ENCODE measurements at places on chromosomes 3 and 15.

GRCh38 chr3:51355891-51356578 lies 29.1 kb upstream of the MANF start:
- no peak for DNase-seq

DNA sequence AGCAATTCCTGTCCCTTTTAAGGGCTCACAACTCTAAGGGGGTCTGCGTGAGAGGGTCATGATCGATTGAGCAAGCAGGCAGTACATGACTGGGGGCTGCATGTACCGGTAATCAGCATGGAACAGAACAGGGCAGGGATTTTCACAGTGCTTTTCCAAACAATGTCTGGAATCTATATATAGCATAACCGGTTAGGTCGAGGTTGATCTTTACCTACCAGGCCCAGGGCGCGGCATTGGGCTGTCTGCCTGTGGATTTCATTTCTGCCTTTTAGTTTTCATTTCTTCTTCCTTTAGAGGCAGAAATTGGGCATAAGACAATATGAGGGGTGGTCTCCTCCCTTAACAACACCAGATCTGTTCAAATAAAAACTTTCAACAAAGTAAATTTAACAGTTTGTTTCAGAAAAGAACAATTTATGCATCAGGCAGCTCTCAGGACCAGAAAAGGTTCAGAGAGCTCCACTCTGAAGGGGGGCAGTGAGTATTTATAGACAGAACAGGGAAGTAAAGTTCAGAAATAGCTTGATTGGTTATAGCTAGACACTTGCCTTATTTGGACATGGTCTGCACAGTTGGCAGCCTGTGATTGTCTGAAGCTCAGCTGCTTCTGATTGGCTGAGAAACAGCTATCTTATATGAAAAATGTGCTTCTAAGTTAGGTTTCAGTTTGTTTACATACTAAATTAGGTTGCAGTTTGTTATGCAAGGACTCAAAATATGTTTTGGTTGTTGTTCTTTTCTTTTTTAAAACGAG lies 17.2 kb upstream of the B4GALT4 start:
- no peak for DNase-seq

DNA sequence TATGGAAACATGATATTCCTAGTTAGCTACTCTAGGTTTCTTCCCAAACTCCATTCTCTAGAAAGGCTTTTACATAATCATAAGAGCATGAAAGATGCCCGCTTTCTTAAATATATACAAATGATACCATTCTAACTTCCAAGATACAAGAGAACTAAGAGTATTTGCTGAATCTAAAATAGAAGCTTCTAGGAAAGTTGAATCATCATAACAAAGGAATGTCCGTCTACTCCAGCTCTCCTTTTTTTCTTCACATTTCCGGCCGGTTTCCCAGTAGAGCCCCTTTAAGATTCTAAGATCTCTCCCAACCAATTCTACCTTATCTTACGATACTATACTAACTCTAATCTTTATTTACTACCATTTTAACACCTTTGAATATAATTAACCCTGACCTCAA lies 60.1 kb downstream of the RAD18 start:
- no peak for DNase-seq

DNA sequence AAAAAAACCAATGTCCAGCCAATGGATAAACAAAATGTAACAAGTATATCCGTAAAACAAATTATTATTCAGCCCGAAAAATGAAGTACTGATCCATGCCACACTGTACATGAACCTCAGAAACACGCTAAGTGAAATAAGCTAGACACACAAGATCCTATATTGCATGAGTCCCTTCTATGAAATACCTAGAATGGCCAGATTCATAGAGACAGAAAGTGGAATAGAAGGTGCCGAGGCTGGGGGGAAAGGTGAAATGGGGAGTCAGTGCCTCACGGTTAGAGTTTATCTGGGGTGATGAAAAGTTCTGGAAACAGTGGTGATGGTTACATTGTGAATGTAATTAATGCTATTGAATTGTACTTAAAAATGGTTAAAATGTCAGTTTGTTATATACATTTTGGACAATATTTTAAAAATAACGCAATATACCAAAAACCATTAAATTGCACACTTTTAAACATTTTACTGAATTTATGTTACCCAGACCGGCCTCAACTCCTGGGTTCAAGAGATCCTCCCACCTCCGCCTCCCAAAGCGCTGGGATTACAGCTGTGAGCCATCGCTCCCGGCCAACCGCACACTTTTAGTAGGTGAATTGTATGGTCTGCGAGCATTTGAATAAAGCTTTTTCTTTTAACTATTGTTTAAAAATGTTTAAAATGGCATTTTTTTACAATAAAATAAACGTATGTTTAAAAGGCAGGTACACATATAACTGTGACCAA lies 2.1 kb downstream of the RNF168 start:
- no peak for DNase-seq

DNA sequence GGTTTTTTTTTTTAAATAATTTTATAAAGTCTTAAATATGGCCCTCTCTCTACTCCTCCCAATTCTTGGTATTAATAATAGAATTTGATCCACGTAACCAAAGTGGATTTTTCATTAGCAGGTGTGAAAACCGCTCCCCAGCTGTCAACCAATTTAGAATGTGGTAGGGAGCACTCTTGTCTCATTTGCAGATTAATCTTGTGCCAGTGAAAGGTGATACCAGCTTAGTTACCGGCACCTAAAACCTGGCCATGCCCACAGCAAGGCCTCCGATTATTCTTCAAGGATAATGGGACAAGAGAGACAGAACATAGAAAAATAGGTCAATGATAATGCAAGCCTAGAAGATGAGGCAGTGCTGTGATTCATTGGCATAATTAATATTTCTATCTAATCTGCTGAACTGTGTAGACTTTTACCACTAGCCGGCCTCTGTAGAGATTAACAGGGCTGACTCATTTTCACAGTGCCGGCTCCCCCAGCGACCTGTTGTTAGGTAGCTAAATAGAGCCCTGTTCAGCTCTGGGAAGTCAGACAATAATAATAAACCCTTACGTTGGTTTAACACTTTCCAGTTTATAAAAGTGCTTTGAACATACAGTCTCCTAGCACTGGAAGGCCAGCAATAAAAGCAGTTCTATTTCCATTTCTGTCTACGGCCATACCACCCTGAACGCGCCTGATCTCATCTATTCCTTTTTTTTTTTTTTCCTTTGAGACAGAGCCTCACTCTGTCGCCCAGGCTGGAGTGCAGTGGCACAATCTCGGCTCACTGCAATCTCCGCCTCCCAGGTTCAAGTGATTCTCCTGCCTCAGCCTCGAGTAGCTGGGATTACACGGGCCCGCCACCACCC lies 102.9 kb downstream of the SHQ1 start:
- no peak for DNase-seq

- DNase-seq: no peak
Measured at GRCh38 chr3:33417066-33417673, 23.0 kb downstream of the UBP1 start.

DNA sequence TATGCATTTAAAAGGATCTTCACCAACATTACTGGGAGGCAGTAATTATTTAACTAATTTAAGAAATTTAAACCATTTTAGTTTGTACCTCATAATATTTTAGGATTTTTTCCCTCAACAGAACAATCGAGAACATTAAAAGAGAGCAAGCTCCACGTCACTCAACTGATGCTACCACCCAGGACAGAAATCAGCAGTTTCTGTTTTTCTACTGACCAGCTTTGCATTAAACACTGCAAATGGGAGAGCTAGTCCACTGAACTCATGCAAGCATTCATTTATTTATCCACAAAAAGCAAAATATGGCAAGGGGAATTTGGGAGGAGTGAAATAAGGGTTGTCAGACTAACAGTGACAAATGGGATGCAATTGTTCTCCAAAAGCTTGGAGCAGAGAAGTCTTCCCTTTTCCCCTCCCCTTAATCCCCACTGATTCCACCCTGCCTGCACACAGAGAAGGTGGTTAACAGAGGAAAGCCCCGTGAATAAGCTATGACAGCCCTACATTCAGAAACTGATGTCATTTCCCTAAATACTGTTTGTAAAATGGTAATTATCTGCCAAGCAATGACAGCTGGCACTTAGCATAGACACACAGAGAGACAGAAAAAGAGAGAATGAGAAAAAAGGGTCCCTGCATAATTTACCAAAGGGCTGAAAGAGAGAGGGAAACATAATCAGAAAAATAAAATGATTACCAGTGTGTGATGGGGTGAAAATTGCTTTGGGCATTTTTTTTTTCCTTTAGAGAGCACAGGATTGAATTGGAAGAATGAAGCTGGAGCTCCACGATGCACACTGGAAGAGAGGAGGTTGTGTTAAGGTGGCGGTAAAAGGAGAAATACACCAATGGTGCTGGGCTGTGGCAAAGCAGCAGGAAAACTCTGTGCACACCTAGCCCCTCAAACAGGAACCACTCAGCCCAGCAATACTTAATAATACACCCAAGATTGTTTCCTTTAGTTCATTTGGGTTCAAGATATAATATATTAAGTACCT lies 777.4 kb downstream of the TUSC7 start:
- DNase-seq: no peak

- no peak for DNase-seq
Measured at GRCh38 chr3:129530251-129530791, 1.9 kb downstream of the RHO start.

GRCh38 chr3:143465666-143466065 lies 346.1 kb downstream of the CHST2 start:
- DNase-seq: no peak

GRCh38 chr15:85592148-85592547 lies 202.6 kb downstream of the KLHL25 start:
- DNase-seq: no peak

DNA sequence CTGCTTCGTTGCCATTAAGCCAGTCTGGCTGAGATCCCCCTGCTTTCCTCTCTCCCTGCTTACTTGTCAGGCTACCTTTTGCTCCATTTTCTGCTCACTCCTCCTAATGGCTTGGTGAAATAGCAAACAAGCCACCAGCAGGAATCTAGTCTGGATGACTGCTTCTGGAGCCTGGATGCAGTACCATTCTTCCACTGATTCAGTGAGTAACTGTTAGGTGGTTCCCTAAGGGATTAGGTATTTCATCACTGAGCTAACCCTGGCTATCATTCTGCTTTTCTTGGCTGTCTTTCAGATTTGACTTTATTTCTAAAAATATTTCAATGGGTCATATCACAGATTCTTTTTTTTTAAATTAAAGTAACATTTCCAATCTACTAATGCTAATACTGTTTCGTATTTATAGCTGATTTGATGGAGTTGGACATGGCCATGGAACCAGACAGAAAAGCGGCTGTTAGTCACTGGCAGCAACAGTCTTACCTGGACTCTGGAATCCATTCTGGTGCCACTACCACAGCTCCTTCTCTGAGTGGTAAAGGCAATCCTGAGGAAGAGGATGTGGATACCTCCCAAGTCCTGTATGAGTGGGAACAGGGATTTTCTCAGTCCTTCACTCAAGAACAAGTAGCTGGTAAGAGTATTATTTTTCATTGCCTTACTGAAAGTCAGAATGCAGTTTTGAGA lies 25.0 kb downstream of the CTNNB1 start:
- DNase-seq: no peak

DNA sequence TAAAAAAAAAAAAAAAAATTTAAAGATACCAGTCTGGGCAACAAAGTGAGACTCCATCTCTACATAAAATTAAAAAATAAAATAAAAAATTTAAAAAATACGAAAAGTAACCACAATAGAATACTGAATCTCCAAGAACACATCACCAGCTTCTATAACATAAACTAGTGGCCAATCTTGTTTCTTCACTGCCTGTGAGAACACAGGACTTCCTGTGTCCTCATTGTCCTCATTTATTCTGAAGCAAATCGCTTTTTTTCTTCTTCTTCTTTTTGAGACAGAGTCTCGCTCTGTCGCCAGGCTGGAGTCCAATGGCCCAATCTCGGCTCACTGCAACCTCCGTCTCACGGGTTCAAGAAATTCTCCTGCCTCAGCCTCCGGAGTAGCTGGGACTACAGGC lies 28.6 kb upstream of the RAB7A start:
- DNase-seq: no peak

GRCh38 chr3:59775761-59776325 lies 726.0 kb upstream of the CFAP20DC start:
- DNase-seq: no peak

GRCh38 chr3:109154979-109155378 lies 18.5 kb downstream of the C3orf85 start:
- DNase-seq: no peak

- peak; percentile 47 for DNase-seq
Measured at GRCh38 chr3:39639344-39640236, 169.8 kb upstream of the MYRIP start.
